ENCODE measurements at places on chromosomes 5 and 9.

DNA sequence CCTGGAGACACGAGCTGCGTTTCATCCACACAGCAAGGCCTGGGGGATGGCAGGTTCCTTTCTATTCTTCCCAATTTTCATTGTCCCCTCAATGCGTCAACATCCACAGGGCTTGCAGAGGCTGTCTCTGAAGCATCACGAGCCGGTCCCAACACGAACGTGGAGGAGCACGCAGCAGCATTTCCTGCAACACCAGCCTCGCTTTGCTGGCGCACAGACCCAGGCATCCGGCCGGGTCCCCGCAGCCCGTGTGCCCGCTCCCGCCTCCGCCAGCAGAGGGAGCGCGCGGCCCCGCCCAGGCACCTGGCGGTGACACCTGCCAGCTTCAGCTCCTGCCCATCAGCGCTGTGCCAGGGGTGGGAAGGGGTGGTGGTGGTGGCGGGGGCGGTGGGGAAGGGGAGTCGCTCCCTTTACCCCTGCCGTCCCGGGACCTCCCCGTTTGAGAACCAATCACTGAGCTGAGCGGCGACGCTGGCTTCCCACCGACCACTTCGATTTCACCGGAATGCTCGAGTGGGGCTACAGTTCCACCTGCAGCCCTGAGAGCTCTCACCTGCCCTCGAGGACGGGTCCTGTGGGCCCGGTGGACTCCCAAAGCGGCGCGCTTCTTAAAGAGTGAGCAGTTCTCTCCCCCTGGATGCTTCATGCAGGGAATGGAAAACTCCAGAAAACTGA lies 464.5 kb downstream of the ICE1 start:
- DNase-seq: no peak

- no peak for DNase-seq
Measured at GRCh38 chr5:41414598-41414997, 95.8 kb downstream of the PLCXD3 start.

DNA sequence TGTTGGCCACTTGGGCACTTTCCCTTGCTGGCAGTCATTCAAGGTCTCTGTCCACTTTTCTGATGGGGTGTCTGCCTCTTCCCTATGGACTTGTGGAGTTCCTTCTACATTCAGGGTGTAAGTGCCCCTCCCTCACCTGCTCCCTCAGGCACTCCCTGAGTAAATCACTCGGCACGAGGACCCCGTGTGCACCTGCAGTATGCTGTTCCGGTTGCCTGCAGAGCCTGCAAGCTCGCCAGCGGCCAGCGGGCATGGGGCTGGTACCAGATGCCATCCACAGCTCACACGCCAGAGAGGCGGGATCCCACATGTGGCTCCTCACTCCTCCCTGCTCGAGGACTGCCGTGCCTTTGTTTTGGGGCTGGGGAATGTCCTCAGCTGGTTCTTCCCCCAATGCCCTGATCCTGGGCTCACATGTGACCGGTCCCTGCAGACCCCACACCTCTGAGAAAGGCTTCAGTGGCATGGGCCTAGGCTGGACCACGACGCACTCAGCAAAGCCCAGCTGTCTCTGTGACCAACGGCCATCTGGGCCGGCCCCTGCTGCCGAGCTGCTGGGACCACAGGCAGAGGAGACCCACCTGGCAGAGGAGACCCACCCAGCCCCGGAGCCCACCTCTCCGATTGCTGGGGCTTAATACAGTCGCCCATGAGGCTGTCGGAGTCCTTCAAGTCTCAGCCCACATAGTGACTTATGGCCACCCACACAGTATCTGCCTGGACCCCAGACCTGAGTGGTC lies 46.1 kb upstream of the CLPTM1L start:
- DNase-seq: no peak

DNA sequence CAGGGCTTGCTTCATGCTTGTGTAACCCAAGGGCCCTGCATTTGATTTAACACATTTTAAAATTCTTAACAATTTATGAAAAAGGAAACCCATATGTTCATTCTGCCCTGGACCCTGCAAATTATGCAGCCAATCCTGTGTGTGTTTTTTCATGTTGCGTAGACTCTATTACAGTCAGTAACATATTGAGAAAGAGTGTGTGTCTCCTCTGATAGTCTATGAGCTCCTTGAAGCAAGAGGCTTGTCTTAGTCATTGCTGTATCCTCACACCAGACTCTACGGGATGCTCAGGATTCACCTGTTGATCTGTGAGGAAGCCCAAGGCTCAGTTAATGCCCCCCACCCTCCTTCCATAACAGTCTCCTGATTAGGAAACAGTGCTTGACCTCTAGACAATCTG lies 177.3 kb upstream of the DMAC1 start:
- no peak for DNase-seq

DNA sequence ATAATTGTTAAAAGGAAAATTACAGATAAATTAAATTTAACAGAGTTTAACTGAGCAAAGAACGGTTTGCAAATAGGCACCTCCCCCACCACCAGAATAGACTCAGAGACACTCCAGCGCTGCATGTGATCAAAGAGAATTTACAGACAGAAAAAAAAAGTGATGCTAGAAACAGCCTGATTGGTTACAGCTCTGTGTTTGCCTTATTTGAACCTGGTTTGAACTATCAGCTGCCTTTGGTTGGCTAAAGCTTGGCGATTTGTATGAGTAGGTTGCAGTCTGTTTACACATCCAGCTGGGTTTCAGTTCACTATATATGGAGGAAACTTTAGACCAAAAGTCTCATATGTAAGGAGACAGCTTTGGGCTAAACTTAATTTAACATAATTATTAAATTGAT lies 249.1 kb downstream of the ENC1 start:
- DNase-seq: no peak

DNA sequence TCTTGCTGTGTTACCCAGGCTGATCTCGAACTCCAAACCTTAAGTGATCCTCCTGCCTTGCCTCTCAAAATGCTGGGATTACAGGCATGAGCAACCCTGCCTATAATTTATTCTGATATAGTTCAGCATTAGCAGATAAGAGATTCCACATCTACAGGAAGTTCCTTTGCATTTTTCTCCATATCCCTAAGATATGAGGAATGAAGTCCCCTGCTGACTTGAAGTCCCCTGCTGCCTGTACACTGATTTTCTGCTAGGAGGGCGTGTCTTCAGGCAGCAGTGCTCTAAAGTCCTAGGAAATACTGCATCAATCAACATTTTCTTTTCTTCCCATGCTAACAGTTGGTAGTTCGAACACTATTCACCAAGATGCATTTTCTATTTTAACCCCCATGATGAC lies 105.8 kb downstream of the ARHGAP26 start:
- no peak for DNase-seq

GRCh38 chr5:174317256-174317894 lies 271.9 kb downstream of the NSG2 start:
- no peak for DNase-seq

DNA sequence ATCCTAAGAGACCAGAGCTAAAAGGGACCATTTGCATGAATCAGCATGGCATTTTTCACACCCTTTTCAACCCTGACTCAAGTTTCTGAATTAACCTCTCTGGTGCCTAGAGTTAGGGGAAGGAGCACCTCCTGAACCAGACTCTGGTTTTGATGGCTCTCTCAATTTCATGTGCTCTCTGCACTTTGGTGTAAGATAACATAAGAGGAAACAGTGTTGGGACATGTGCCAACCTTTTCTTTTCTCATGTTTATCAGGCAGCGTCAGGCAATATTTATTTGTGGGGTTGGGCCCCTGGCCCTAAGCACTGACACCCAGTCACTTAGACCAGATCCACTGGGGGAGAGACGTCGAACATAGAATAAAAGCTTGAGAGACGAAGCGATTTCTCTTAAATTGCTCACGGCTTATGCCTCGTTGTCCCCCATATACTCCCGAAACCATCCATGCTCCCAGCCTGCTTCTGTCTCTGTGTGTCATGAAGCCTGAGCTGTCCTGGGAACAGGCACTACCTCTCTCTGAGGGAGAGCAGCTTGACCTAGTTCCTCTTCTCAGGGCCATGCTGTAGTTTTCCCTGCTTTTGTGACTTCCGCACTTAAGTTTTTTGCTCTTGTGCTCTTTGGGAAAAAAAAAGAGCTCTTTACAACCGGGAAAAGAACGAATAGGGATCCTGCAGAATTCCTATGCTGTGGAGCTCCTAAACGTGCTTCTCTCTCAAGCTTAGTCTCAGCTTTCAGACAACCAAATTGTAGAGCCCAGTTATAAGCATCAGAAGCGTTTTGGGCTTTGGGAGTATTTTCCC lies 195.7 kb downstream of the NR3C1 start:
- DNase-seq: no peak

- no peak for DNase-seq
Measured at GRCh38 chr9:68619072-68619471, 78.4 kb upstream of the TMEM252 start.

GRCh38 chr5:170020423-170020822 lies 40.1 kb upstream of the INSYN2B start:
- DNase-seq: no peak
